Activated CD4-positive, CD25-positive, alpha-beta regulatory T cell treated with anti-CD3 and anti-CD28 coated beads, Interleukin-2, amount 50 U/mL, for 72 hours (primary cell): ENCODE measurements at places on chromosomes 16 and 17.

- DNase-seq, result no peak
Observed at GRCh38 chr17:78045316-78045715, 83.2 kb downstream of the TMC6 start.

- DNase-seq, result no peak
Observed at GRCh38 chr16:17275076-17276009, 195.4 kb downstream of the XYLT1 start.

DNA sequence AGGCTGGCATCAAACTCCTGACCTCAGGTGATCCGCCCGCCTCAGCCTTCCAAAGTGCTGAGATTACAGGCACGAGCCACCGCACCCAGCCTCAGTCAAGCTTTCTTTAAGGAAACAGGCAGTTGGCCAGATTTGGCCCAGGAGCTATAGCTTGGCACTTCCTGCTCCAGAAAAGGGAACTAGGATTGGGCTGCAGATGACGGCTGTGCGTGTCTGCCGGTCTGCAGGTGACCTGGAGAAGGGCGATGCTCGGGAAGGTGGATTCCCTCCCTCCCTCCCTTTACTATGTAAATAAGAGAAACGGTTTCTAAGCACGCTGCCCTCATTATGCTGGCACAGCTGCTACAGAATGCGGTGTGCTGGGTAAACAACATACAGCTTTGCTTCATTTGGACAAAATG, 215.9 kb downstream of the RPTOR start:
- no peak for DNase-seq

DNA sequence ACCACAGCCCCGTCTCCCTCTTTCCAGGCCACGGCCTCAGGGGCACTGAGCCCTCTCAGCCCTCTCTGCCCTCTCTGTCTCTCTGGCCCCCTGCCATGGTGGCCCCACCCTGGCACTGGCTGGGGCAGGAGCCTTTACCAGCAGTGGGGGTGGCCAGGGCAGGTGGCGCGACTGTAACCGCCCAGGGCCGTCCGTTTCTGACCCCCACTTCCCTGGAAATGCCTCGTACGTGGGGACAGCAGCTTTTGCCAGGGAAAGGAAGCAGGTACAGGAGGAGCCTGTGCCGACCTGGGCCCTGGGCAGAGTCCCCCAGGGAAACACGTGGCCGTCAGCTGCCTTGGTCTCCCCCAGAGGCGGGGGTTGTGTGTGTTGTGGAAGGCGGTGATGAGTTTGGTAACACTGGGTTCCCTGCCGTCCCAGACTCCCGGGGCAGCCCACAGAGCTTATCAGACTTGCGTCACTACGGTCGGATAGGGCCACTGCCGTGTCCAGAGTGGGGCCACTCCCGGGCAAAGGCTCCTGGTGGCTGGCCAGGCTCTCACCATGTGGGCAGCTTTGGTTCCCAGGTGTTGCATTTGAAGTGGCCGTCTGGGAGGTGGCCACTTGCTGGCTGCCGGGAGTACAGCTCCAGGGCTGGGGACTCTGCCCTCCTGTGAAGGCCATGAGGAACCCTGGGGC, 249.3 kb upstream of the CIBAR2 start:
- no peak for DNase-seq

GRCh38 chr17:83180996-83181481, 101.6 kb downstream of the METRNL start:
- peak; percentile 18 for DNase-seq

- DNase-seq, result no peak
Observed at GRCh38 chr16:20611350-20611902, 35.3 kb upstream of the ACSM2B start.

GRCh38 chr17:52237151-52237550, 78.6 kb upstream of the CA10 start:
- no peak for DNase-seq

DNA sequence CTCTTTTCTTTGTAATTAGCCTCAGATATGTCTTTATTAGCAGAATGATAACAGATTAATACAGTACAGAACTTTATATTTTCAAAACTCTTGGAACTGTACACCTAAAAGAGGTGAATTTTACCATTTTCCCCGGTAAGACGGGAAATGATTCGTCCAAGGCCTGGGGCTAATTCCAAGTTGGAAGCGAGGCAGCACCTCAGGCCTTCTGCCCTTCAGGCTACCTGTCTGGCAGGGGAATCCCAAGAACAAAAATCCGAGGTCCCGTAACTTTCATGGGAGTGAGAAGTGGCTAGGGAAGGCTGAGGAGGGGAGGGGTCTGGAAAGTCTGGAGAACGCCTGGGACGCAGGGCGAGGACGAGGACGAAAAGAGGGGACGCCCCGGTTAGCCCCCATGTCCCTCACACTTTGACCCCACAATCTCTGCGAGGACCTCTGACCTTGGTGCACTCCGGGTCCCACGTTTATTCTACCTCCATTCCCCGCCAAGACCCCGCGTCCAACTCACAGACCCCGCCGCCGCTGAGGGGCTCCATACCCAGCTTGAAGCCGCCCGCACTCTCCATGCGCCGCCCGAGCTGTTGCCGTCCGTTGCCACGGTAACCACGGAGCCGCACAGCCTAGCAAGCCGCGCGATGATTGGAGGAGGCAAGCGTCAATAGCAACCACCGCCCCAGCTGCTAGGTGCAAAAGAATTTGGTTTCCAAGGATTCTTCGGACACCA, at the start of gene HYDIN:
HYDIN (minus strand) TSS at position 601 of the 724 bp plus-strand sequence. CDS start 43,827 bp downstream, outside the sequence.
- no peak for DNase-seq

DNA sequence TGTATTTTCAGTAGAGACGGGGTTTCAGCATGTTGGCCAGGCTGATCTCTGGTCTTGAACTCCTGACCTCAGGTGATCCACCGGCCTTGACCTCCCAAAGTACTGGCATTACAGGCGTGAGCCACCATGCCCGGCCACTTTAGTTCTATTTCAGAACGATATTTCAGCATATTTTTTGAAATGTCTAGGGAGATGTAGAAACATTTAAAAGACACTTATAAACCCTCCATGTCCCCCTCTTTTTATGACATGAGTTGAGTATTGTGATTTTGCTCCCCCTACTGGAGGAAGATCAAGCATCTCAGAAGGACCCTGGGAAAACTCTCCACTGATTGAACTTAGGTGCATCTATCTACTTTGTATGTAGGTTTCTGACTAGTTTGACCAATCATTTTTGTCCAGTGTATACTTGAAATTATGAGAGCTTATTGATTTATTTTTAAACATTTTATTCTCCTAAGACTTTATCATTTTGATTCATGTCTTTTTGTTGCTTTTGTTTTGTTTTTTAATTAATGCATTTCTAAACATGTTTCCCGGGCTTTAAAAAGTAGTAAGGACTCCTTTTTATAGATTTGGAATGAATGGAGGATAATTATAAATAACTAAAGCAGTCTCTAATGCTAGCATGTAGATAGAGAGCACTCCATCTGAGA, 105.1 kb downstream of the CHD9 start:
- DNase-seq, result no peak

GRCh38 chr16:85867189-85867588, 31.8 kb upstream of the IRF8 start:
- no peak for DNase-seq

DNA sequence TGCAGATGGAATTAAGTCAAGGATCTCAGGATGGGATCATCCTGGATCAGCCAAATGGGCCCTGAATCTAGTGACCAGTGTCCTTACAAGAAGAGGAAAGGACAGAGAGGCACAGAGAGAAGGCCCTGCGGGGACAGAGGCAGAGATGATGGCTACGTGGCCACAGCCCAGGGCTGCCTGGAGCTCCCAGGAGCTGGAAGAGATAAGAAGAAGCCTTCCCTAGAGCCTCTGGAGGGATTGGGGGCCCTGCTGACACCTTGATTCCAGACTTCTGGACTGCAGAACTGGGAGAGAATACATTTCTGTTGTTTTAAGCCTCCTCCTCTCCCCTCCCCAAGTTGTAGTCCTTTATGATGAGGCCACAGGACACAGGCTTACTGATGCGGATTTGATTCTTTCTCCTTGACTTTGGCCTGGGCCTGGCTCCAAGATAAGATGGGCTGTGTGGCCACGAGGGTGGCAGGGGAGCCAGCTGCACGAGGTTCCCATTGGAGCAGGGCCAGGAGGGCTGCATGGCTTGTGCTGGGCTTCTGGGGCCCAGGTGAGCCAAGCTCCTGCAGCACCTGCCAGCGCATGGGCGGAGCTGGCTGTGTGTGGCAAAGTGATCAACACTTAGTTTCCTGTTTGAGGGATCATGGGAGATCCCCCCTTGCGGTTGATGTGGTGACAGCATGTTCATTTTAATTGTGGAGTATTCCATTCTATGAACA, 146.1 kb downstream of the IRF8 start:
- no peak for DNase-seq

DNA sequence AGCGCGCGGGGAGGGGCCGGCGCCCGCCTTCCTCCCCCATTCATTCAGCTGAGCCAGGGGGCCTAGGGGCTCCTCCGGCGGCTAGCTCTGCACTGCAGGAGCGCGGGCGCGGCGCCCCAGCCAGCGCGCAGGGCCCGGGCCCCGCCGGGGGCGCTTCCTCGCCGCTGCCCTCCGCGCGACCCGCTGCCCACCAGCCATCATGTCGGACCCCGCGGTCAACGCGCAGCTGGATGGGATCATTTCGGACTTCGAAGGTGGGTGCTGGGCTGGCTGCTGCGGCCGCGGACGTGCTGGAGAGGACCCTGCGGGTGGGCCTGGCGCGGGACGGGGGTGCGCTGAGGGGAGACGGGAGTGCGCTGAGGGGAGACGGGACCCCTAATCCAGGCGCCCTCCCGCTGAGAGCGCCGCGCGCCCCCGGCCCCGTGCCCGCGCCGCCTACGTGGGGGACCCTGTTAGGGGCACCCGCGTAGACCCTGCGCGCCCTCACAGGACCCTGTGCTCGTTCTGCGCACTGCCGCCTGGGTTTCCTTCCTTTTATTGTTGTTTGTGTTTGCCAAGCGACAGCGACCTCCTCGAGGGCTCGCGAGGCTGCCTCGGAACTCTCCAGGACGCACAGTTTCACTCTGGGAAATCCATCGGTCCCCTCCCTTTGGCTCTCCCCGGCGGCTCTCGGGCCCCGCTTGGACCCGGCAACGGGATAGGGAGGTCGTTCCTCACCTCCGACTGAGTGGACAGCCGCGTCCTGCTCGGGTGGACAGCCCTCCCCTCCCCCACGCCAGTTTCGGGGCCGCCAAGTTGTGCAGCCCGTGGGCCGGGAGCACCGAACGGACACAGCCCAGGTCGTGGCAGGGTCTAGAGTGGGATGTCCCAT, 232.8 kb downstream of the SEC14L1 start:
- DNase-seq, result no peak

- DNase-seq, result no peak
Observed at GRCh38 chr16:15703029-15703736, 53.1 kb downstream of the NDE1 start.

- peak; percentile 26 for DNase-seq
Observed at GRCh38 chr16:84462296-84463210, 41.9 kb downstream of the MEAK7 start.

DNA sequence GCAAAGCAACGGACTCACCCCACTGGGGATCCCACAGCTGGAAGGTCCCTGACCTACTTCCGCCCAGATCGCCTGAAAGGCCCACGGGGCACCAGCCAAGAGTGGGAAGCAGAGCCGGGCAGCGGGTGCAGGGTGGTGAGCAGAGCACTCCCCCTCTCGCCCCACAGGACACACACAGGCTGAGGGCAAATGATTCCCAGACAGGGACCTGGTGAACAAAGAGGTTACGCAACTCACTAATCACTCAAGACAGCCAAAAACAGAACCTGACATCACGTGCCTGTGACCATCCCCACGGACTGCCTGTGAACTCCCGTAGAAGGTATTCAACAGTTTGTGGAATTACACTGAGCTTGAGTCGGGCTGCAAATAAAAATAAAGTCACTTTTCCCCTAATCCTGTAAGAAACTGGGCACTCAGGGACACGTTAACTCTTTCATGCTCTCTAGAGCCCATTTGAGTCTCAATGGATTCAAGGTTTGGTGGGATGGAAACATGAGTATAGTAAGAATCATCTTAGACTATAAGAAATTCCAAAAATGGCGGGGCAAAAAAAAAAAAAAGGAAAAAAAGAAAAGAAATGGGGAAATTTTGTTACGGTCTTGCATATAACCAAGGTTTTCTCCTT, 396.1 kb downstream of the SOX9 start:
- DNase-seq, result no peak

- peak; percentile 41 for DNase-seq
Observed at GRCh38 chr16:11560701-11561453, 25.8 kb downstream of the LITAF start.

DNA sequence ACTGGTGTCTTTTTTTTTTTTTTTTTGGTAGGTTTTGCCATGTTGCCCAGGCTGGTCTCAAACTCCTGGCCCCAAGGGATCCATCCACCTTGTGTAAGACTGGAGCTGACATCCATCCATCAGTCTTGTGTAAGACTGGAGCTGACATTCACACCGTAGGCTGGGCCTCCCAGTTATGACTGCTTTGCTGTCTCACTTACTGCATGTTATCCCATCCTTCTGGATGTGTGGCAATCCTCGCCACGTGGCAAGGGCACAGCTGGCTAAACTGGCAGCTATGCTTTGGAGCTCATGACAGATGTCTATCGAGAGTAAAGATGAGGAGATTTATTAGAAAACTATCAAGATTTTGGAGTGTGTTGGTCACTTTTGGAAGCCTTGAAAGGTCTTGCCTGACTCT, 115.1 kb downstream of the ABCA8 start:
- DNase-seq, result no peak

- no peak for DNase-seq
Observed at GRCh38 chr17:75878174-75878998, at the start of gene TRIM47. Gene TRIM47 (minus strand): TSS chr17:75878581. CDS start chr17:75878548, 33 bp downstream.

DNA sequence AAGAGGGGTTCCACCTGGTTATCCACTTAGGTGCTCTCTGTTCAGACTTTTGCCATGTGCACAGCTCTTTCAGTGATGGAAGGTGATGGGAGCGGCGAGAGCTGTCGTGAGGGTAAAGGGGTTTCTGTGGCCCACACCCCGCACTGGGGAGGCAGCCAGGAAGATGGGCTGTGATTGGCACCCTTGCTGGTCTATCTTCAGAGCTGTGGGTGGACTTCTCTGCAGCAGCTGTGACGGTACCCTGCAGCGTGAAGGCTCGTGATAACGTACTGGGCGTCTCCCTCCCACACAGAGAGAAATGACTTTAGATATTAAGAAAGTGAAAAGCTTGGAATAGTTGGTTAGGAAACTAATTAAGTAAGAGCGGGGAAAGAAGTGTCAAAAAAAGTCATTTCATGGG, 45.8 kb downstream of the MPRIP start:
- DNase-seq, result no peak

GRCh38 chr16:3152277-3152990, 17.6 kb downstream of the ZNF213 start:
- DNase-seq, result peak; percentile 85

DNA sequence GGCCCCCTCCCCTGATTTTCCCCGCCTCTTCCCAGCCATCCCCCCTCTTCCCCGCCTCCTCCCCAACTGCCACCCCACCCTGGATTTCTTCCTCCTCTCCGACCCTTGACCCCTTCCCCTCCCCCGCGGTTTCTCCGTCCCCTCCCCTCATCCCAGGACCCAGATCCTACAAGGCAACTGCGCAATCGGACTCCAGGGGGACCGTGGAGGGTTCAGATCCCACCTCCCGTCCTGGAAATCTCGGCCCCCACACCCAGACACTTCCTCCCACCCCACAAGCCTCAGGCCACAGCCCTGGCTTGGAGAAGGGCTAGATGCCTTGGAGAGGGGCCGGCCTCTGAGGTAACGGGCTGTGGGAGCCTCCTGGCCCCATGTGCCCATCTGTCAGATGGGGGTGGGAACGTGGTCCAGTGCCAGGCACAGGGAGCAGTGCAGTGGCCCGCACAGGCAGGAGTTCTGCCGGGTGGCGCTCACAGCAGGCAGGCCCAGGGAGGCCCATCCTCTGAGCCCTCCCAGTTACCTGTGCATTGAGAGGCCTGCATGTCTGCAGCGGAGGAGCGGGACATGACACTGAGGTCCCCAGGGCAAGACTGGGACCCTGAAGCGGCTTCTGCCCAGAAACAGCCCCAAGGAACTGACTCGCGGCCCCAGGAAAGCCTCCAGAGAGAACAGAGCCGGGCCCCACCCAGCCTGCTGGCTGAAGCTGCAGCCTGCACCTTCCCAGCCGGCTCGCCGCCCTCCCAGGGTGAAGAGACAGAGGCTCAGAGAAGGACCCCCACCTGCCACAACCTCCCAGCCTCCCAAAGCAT, 16.7 kb downstream of the ZNF423 start:
- DNase-seq, result no peak
